ENCODE measurements at places on chromosomes 4 and X.

GRCh38 chr4:112677519-112678091 lies 40.7 kb downstream of the LARP7 start:
- no peak for DNase-seq

DNA sequence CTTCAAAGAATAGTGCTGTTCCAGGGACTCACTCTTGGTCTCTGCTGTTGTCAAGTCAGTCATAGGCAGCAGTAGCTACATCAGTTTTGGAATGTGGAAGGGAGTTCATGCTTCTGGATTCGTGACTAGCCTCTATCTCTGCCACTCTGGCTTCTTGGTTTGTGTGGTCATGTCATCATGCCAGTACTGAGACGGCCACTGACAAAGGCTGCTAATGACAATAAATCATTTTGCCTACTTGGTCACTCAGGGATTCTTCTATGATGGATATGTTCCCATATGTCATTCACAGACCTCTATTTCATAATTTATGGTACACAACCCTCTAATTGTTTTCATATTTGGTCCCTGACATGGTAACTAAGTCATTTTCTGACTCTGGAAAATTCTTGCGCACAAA lies 450.8 kb upstream of the BOD1L1 start:
- no peak for DNase-seq

DNA sequence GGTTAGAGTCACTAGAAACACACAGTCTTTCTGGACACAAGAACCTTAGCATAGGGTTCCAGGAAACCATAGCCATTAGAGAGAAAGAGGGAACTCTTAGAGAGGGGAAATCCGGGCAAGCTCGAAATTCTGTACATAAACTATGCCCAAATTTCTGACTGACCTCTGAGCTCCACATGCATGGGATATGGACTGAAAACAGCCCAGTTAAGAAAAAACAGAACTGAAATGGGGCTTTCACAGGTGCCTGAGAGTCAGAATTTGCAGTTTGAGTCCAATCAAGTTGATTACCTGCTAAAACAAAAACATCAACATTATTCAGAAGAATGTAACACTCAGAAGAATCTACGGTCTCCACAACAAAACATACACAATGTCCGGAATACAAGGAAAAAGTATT lies 13.1 kb downstream of the DCHS2 start:
- DNase-seq: no peak

- no peak for DNase-seq
Observed at GRCh38 chrX:74804574-74804973, 120.7 kb downstream of the NEXMIF start.

GRCh38 chr4:142728233-142728632 lies 117.9 kb downstream of the INPP4B start:
- DNase-seq: no peak
